Stimulated activated CD4-positive, alpha-beta T cell treated with anti-CD3 and anti-CD28 coated beads, Interleukin-2, amount 100 ng/mL, for 4 hours (primary cell): ENCODE measurements at places on chromosomes 6 and 20.

GRCh38 chr6:107047807-107048206 is 19.8 kb downstream of the MTRES1 start:
- DNase-seq = no peak

- DNase-seq = no peak
Measured at GRCh38 chr6:137651178-137651577, 157.0 kb upstream of the OLIG3 start.

DNA sequence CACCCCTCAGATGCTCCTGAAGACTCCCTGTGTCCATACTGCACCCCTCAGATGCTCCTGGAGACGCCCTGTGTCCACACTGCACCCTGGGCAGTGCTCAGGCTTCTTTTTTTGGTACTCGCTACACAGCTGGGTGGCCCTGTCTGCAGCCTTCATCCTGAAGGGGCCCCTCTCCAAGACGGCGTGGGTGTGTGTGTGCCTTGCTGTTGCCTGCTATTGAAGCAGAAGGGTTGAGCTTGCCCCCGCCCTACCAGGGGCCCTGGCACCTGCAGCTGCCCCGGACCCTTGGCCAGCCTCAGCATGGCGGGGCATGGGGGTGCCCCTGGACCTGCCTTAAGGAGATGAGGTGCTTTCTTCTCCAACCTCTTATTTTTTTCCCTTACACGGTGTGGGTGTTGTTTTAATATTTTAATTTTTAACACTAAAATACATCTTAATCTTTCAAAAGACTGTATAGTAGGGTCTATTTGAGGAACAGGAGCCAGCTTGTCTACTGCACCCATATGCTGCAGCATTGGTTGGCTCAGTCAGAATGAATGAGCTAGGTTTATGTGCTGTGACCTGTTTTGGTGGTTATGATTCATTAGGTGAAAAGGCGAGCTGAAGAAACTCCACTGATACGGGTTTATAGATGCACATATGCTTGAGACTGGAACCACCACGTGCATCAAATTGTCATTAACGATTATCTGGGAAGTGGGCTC is 135.9 kb downstream of the AGPAT4 start:
- no peak for DNase-seq

GRCh38 chr6:31899882-31900722 is 1.8 kb downstream of the ZBTB12 start:
- no peak for DNase-seq

DNA sequence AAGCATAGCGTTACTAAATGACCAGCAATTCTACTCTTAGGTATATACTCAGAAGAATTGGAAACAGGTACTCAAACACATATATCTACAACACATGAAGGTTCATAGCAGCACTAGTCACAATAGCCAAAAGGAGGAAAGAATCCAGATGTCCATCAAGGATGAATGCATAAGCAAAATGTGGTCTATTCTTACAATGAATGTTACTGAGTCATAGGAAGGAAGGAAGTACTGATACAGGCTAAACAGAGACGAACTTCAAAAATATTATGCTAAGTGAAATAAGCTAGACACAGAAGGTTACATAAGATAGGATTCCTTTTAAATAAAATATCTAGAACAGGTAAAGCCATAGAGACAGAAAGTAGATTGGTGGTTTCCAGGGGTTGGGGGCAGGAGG is 93.5 kb downstream of the MAP3K7 start:
- no peak for DNase-seq

- no peak for DNase-seq
Measured at GRCh38 chr20:13028673-13029072, 19.9 kb downstream of the SPTLC3 start.

DNA sequence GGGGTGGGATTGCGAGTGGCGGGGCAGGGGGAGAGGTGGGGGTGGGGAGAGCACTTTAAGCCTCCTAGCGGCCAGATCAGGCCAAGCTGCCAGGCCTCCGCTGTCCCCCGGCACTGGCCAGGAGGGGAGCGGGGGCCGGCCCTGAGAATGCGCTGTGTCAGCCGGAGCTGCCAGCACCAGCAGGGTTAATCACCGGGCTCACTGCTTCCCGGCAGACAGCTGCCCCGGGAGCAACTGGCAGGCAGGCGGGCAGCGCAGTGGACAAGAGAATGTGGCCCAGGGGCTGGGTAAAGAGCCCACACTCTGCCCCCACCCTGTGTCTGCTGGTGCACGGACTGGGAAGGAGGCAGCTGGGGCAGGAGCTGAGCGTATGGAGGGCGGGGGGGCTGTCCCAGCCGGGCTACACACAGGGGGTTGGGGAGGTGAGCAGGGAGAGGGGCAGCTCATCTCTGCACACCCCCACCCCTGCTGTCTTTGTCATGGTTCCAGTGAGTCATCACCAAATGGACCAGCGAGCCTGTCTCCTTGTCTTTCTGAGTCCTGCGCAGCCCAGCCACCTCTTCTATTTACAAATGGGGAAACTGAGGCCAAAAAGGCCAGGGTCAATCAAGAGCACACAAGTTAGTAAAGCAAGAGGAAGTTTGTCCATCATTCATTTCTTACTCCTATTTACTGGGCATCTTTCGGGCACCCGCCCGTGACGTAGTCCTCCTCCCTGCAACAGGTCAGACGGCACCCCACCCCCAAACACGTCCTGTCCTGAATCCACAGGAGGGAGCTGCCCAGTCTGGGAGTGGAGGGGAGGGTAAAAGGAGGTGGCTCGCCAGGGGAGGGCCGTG is 2.1 kb upstream of the LAMA5 start:
- DNase-seq = no peak

DNA sequence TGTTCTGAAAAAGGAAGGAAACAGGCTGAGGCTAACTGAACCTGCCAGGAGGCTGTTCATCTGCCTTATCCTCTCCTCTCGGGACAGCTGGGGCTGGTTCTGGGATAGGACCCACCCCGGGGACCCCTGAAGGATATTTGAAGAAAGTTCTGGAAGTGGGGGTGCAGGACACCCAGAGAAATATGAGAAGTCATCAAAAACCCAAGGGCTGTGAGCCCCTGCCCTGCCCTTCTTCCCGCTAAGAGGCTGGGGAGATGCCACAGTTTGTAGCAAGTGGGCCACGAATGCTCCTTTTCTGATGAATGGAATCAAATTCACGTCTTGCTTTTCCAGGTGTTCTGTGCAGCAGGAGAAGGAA is 37.9 kb downstream of the TMEM242 start:
- DNase-seq = no peak

DNA sequence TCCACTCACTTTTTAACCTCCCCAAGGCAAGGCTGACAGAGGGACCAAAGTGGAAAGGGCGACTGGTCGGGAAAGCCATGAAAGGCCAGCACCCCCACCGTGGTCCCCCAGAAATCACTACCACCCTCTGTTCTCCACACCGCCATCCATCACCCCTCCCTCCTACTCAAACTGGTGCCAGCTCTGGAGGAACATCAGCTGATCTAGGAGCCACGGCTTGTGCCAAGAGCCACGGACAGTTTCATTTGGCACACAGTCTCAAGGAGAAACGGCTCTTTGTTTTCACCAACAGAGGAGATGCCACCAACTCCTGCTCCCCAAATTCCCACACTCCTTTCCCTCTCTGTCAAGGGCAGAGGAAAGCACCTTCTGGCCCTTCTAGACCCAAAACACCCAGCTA is 26.0 kb downstream of the TBC1D7 start:
- DNase-seq = no peak

GRCh38 chr6:87851674-87852299 is 149.8 kb upstream of the AKIRIN2 start:
- DNase-seq = no peak

- DNase-seq = no peak
Measured at GRCh38 chr20:11891077-11891775, 26.5 kb upstream of the BTBD3 start.

GRCh38 chr20:22986601-22987000 is 48.5 kb upstream of the SSTR4 start:
- no peak for DNase-seq

- DNase-seq = no peak
Measured at GRCh38 chr6:81787313-81788068, 35.0 kb upstream of the TENT5A start.

- DNase-seq = no peak
Measured at GRCh38 chr20:37359331-37359730, 13.4 kb downstream of the SRC start.

DNA sequence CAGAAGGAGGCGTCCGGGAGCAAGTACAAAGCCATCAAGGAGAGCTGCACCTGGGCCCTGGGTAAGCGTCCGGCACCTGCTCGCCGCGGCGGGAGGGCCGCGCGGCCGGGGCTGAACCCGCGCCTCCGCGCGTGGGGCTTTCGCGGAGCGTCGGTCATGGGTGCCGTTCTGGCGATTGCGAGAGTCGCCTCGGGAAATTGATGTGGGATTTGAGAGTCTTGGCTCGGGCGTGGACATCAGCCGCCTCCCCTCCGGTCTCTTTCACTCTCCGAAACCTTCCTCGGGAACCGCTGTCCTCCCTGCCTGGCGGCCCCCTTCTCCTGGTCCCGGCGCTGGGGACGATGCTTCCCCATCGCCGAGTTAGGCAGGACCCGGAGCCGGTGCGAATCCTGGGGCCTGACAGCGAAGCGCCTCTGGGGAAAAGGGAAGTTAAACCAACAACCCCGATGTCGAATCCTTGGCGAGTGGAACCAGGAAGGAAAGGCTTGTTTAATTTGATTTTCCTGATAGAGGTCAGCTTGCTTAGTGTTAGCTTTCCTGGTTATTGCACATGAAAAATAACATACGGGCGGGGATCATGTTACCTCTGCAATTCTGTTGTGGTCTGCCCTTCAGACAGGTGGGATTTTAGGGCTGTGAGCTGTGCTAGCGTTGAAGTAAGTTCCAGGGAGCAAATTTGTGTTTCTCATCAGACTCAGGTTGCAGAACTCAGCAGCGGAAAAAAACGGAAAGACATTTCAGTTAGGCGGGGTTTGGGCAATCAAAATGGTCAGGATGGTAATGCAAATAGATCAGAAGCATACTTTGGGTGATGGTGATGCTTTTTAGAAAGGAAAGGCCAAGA is 594 bp downstream of the ARFGEF3 start:
- DNase-seq = no peak

DNA sequence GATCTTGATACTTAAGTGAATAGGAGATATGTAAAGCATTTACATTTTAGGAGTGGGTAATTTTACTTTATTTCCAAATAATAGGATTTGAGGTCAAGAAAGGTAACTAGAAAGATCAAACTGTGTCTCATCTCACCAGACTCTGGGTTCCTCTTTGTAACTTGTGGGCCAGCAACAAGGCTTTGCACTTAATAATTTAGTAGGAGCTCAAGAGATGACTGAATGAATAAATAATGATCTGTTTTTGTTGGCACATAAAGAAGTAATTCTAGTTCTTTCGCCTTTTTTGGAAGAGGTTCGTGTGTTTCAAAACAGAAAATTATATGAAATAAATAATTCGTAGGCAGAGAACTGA is 67.4 kb upstream of the FABP7 start:
- DNase-seq = no peak

GRCh38 chr6:4320860-4321259 is 185.5 kb upstream of the ECI2 start:
- no peak for DNase-seq

- DNase-seq = no peak
Measured at GRCh38 chr6:84508981-84509380, 255.4 kb downstream of the TBX18 start.

- DNase-seq = no peak
Measured at GRCh38 chr6:11284996-11285395, 52.5 kb upstream of the NEDD9 start.

- DNase-seq = no peak
Measured at GRCh38 chr20:10559266-10559665, 114.5 kb downstream of the JAG1 start.

- no peak for DNase-seq
Measured at GRCh38 chr6:130906736-130907381, 79.7 kb downstream of the SMLR1 start.

DNA sequence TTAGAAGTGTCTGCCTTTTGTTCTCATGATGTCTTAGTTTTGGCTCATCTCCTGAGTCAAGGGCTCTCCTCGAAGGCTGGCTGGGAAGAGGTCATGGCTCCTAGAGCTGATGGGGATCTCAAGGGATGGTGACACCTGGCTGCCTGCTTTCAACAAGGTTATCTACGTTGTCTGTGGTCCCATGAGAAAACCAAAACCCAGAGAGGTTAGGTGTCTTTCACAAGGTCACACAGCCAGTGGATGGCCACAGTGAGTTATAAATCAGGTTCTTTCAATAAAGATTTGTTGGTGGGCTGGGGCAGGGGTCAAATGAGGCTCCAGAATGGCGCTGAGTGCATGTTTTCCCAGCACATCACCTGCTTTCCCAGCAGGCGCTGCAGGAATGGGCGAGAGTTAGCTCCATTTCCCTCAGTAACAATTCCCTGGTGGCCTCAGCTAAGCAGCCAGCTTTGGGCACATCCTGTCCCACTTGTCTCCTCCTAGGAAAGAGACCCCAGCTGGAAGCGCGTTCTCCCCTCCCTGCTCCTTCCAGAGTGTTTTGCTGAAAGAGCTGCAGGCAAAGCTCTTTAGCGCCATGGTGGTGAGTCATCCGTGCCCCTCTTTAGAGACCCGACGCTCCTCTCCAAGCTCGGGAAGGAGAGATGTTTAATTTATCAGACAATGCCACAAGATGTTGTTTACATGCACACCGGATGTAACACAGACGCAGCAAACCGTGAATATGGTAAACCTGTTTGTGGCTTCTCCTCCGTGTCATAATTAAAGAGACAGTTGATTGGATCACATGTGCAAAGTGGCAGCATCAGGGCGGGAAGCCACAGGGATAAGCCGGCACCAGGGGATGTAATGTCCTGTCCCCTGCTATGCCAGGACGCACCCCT is 109.7 kb downstream of the LRFN2 start:
- no peak for DNase-seq

GRCh38 chr6:32187009-32187709 is 2.8 kb downstream of the PBX2 start:
- DNase-seq = no peak

DNA sequence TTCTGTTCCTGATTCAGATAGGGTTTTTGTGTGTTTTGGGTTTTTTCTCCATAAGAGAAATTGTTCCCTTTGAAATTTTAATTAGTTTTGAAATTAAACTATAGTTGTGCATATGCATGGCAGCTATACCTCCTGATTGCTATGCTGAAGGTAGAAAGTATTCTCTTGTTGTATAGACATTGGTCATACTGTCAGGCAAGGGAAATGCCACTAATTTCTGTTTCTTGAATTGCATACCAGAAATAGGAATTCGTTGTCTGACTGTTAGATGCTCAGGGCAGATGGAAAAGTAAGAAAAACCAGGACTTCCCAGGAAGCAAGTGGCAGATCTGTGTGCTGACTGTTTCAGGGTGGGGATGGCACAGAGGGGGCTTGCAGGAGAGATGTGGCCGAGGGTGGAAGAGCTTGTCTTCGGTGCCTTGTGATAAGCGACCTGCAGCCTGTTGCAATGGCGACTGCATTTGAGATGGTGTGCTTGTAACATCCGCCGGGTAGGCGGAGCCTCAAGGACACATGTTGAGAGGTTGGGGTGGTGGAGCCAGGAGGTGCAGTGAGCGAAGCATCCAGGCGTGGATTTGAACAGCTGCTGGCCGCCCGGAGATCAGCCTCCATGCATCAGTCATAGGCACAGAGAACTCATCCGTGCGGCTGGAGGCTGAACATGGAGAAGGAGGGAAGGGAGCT is 42.8 kb downstream of the RREB1 start:
- no peak for DNase-seq

DNA sequence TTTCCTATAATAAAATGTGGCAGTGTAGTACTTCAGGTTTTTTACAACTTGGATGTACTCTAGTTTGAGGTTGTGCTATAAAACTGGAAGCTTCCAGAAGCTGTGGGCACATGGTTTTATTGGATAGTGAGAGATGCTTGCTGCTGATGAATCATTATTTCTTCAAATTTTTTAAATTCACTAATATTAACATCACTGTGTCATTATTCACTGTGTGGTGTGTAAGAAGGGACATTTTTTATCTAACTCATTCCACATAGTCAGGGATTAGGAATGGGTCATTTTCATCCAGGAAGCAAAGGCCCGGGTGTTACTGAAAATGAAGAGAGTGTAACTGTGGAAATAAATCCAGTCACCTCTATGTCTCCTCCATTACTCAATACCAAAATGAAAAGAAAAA is 421.0 kb downstream of the TENT5A start:
- no peak for DNase-seq
